H54 (cell line): ENCODE measurements at places on chromosomes 4 and X.

GRCh38 chrX:39826813-39827543, 270.8 kb downstream of the BCOR start:
- no peak for DNase-seq

DNA sequence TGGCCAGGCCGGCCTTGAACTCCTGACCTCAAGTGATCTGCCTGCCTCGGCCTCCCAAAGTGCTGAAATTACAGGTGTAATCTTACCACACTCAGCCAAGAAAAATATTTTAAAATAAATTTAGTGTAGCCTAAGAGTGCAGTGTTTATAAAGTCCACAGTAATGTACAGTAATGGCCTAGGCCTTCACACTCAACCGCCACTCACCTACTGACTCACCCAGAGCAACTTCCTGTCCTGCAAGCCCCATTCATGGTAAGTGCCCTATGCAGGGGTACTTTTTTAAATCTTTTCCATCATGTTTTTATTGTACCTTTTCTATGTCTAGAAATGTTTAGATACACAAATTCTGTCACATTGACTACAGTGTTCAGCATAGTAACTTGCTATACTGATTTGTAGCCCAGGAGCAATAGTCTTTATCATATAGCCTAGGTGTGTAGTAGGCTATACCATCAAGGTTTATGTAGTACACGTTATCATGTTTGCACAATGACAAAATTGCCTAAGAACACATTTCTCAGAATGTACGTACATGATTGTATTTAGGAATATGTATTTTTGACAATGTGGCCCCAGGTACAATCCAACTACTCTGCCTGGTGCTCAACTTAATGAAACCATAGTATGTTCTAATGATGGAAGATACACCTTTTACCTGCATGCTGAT, 455.2 kb downstream of the PCDH7 start:
- no peak for DNase-seq

- no peak for DNase-seq
Observed at GRCh38 chr4:128670513-128670912, 139.0 kb upstream of the JADE1 start.

DNA sequence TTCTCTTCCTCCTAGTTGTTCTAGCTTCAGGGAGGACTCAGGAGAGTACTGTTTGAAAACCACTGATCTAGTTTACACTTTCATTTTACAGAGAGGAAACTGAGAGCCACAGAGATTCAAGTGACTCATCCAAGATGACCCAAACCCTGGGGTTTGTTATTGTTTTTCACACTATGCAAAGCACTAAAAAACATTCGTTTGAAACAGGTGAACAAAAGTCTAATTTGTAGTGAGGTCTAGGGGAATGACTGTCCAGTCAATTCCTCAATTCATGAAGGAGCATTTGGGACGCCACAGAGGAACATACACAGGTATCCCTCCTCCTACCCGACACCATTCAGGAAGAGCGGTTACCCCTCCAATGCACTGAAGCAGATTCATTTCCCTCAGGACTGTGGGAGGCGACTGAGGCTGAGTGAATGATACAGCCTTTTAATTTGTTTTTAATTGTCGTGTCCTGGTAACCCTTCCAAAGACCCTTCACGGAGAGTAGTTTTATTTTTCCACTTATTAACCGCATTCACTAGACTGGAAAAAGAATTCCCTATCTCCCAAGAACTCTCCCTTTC, 30.3 kb downstream of the TLR10 start:
- DNase-seq = no peak

DNA sequence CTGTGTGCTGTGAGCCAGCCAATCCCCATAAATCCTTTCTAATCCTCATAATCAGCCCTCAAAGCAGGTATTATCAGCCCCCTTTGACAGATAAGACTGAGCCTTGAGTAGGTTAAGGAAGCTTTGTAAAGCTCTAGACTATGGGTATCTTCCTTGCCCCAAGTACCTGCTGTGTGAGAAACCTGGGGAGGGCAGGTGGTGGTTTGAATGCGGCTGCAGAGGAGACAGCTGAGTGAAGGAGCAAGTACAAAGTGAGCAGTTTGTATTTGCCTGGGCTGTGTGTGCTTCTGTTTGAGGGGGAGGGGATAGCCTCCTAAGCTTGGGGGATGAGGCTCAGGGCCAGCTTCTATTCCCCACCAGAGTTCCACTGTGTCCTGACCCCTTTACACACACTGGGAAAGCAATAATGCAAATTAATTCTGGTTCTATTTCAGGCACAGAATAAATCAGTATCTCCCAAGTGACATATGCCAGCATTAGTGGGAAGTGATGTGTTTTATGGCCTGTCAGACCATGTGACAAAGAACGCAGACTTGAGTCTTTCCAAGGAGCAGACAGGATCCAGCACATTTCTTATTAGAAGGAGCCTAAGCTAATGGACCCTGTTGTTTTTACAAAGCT, 63.5 kb downstream of the EVC start:
- DNase-seq = no peak

DNA sequence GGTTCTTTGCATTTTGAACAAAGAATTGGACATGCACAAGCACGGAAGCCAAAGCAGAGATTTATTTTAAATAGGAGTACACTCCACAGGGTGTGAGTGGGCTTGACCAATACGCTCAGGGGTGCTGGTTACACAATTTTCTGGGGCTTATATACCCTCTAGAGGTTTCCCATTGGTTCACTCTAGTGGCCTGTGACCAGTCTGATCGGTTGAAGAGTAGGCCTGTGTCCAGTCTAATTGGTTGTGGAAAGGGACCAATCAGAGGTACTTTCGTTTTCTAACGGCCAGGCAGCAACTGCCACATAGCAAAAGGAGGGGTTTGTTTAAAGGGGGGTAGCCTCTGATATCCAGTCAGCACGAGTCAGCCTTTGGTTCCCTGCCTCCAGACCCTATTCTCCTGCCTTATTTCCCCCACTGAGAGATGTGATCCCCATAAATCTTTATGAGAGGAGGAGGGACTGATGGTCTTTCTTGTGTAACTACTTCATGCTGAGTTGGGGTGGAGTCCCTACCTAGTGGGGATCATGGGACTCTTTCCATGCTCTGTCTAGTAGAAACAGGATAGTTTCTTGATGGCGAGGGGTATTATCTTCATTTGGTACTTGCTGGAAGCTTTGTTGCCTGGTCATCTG, 11.3 kb upstream of the AREG start:
- DNase-seq = no peak

DNA sequence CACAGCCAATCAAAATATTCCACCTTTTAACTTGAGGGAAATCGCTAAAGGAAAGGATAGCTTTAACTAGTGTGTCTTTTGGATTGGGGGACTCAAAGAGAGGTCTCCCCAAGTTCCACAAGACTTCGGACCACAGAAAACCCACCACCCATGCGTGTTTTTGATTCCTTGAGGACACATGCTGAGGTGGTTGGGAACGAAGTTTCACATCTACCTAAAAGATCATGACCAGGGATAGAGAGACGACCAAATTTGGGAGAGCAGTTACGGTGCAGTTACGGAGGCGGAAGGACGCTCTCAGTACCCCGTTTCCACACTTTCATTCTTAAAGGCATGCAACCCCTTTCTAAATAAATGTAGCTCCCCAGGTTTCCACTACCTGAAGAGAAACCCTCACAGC, 1.1 kb downstream of the PCYT1B start:
- DNase-seq = no peak

- no peak for DNase-seq
Observed at GRCh38 chrX:70264784-70265183, 3.4 kb upstream of the ARR3 start.

GRCh38 chr4:185305979-185306442, 89.7 kb downstream of the LRP2BP start:
- DNase-seq = peak; percentile 15

DNA sequence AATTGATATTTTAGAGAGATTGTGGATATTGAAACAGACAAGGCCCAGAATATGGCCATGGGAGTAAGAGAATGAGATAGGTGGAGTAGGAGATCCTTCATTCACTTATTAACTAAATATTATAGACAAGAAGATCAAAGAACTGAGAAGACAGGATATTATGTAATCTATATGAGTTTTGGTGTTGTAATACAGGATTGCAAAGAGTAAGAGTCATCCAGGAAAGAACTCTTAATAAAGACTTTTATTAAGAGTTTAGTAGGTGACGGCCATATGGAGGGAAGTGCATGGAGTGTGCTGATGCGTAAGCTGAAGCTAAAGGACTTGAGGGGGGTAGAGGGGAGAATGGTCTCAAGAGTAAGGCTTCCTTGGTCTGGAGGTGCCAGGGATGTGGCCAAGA, 153.7 kb downstream of the VEGFC start:
- DNase-seq = no peak

- DNase-seq = no peak
Observed at GRCh38 chrX:10183760-10184159, 27.0 kb downstream of the CLCN4 start.

GRCh38 chr4:137961051-137961438, 281.1 kb downstream of the SLC7A11 start:
- DNase-seq = no peak

GRCh38 chr4:1885414-1885813, 14.2 kb downstream of the NSD2 start:
- DNase-seq = no peak

GRCh38 chrX:65668377-65669310, 1.2 kb downstream of the MSN start:
- DNase-seq = peak; percentile 26

GRCh38 chr4:37793562-37793961, 32.9 kb upstream of the PGM2 start:
- no peak for DNase-seq

GRCh38 chr4:83282049-83282535, 2.5 kb downstream of the COQ2 start:
- peak; percentile 7 for DNase-seq

- DNase-seq = no peak
Observed at GRCh38 chr4:83708500-83709175, 172.7 kb downstream of the GPAT3 start.

DNA sequence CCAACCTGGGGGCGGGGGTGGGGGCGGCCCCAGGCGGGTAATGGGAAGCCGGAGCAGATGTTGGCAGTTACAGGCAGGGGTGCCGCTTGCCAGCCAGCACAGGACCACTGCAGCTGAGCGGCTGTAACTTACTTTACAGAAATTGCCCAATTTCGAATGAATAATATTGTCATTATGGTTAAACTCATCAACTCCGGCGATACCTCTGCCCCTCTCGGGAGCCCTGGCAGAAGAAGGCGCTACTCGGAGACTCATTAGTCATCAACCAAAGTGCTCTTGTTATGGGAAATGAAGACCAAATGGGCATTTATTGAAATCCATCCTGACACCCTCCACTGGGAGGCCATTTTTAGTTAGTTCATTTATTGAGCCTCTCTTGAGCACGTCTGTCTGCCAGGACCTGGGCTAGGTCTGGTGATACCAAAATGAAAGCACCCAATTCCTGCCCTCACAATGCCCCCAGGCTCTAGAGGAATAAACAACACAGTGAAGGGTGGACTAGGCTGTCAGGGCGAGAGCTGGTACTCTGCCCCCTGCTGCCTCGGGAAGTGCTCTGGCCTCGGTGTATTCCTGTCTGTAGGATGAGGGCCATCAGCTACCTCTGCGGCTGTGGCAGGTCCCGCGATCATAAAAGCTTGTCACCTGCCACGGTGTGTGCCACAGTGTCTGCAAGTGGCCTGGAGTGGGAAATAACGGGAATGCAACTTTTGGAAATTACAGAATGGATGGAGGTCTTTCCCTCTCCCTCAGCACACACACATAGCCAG, 159.1 kb upstream of the PSAPL1 start:
- no peak for DNase-seq

DNA sequence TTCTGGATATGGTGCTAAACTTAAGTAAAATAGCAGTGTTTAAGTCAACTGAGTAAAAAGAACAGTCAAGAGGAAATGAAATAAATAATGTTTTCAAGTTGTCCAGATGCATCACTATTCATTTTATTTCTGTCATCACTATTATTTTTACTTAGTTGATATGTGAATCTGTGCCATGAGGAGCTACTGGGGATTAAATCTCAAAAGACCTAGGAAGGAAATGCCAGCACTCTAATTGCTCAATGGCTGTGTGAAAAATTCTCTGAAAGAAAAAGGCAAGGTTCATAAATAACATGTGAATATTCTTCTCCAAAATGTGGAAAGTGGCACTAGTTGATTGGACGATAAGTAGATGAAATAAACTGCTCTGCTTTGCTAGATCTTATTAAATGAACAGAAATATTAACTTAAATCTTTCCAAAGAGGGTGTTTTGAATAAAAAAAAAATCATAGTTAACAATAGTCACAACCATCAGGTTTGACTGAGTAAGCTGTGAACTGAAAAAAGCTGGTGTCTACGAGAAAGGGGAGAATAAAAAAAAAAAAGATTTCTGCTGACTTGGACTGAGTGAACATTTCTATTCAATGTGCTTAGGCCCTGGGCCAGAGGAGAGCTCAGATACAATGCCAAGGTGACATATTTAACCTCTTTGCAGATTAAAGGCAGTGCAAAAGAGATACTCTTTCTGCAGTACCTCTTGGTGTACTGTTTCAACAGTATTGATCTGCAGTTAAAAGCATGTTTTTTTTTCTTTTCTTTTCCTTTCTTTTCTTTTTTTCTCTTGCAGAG, 1.6 kb downstream of the SPARCL1 start:
- no peak for DNase-seq

- no peak for DNase-seq
Observed at GRCh38 chrX:48459483-48459882, 10.6 kb downstream of the SLC38A5 start.

GRCh38 chr4:54067166-54067565, 2.8 kb upstream of the CHIC2 start:
- DNase-seq = no peak

DNA sequence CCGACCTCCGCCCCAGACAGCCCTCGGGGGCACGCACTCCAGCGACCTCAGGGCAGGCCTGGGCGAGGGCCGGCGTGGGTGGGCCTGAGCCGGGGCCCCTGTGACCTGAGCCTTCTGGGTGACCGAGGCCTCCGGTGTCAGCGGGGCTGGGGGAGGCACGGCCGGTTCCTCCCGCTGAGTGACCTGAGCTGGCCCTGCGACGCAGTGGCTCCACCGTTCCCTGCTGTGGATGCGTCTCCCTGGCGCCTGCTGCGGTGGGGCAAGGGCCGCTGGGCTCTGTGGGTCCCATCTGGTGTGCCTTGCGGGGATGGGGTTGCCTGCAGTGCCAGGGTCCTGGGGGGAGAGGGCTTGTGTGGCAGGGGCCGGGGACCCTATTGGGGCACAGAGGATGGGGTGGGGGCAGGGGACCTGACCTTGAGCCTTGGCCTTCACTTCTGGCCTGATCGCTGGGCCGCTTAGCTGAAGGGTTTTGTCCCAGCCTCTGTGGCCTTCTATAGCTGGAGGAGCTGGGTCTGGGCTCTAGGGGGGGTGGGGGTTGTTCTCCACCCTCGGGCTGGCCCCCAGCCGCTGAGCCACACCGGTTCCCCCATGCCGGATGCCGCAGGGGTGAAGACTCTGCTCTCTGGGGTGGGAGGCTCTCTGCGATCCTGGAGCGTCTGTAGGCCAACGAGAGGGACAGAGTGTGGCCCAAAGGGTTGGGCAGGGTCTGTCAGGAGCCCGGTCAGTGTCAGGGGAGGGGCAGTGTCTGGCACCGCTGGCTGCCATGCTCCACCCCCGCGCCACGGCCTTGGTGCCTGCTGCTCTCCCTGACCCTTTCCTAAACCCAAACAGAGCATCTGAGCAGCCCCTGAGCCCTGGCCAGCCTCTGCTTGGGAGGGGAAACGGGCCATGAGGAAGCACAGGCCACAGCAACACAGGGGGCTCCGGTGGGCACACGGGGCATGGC, 2.3 kb downstream of the NAT8L start:
- no peak for DNase-seq
